ENCODE measurements at places on chromosomes 11 and 22.

DNA sequence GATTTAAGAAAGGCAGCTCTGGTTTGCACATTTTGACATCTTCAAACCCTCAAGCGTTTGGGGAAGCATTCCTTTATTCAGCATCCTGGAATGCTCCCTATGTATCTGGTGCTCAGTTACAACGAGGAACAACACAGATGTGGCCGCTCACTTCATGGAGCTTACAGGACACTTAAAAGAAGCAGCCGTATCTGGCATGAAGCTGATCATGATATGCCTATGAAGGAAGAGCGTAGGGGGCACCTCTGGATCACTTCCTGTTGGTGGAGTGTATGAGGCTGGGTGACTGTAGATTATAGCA lies 72.3 kb upstream of the TP53I11 start:
- DNase-seq = no peak

DNA sequence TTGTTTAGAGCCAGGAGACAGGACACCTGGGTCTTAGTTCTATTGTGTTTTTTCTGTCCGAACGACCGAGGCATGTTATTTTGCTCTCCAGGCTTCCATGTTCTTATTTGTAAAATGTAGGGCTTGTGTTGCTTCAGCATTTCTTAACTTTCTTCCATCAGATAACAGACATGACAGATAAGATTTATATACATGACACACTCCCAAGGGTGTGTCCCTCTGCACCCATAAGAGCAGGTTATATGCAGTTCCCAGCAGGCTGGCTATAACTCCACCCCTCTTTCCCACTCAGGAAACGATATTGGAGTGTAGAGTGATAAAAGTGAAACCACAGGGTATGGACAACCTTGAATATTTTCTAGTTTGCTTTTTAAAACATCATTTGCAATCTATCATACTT lies 65.8 kb downstream of the APIP start:
- no peak for DNase-seq

- DNase-seq = peak; percentile 24
These were observed 6.7 kb upstream of the MCAM start for GRCh38 chr11:119323532-119324033.

DNA sequence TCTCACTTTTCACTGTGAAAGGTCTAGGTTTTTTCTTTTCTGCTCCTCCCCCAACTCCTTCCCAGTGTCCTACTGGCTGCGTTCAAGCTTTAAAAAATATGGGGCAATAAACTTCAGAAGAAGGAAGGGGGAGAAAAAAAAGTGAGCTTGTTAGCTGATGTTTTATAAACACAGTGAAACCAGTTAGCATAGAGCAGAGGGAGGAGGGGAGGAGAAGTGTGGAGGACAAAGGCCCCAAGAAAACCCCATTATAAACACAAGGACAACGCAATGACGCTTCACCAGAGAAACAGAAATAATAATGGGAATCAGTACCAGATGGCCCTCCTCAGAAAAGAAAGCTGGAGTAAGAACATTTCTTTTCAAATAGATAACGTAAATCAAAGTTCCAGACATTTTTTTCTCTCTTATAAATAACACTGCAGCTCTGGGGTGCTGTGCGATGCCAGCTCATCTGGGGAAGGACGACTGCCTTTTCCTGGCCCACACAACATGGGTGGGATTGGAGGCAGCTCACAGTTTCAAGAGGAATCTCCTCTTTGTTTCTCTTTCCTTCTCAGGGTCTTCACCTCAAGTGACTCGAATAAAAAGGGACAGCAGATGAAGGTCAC lies 235.4 kb upstream of the NARS2 start:
- no peak for DNase-seq

GRCh38 chr11:45771566-45772448 lies 33.1 kb upstream of the SLC35C1 start:
- DNase-seq = peak; percentile 38

DNA sequence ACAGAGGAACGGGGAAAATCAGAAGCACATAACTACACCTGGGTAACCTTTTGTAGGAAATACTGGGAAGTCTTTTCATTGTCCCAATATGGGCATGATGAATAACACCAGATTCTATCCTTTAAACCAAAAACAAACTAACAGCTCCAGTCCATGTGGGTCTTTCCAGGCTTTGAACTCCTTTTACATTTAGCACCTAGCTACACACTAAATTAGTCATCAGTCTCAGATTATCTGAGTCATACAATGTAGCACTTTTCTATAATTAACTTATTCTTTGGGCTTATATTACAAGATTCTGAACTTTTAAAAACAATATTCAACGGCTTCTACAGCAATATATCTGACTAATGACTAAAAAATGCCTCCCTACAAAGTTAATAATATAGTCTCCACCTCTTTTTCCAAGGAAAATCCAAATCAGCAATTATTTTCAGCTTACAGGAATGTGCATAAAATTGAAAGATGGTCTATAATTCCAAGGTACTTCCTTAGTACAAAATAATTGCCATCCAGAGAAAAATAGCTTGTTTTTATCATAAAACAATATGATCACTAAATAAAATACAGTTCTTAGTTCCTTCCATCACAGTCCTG lies 26.3 kb downstream of the STK33 start:
- no peak for DNase-seq

GRCh38 chr11:126268361-126268707 lies 361 bp downstream of the SRPRA start:
- no peak for DNase-seq

DNA sequence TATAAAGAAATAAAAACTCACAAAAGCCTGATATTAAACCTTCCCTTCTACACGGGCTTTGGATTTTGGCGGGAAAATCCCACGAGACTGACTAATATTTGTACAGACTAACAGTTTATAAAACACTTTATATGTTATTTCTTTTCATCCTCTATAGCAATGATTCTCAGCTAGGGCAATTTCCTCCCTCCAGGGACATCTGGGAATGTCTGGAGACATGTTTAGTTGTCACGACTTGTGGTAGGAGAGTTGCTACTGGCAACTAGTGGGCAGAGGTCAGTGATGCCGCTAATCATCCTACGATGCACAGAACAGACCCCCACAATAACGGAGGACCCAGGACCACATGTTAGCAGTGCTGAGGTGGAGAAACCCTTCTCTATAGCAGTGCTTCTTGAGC lies 304.8 kb upstream of the PITPNB start:
- no peak for DNase-seq

GRCh38 chr22:49921508-49922278 lies 3.3 kb downstream of the CRELD2 start:
- no peak for DNase-seq

GRCh38 chr11:45237711-45238315 lies 48.3 kb downstream of the SYT13 start:
- no peak for DNase-seq

DNA sequence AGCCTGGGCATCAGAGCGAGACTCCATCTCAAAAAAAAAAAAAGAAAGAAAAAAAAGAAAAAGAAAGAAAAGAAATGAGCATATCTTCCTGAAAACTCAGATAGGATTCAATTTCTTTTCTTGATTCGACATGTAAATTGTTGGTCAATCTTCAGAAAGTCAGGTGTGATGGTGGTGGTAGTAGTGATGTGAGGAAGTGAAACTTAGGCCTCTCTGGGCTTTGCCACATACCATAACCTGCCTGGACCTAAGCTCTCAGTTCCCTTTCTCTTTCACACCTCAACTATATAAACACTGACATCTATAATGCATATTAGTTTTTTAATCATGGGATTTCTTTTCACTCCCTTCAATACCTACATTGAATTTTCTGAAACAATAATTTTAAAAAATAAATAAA lies 98.0 kb upstream of the TBCEL start:
- DNase-seq = no peak

DNA sequence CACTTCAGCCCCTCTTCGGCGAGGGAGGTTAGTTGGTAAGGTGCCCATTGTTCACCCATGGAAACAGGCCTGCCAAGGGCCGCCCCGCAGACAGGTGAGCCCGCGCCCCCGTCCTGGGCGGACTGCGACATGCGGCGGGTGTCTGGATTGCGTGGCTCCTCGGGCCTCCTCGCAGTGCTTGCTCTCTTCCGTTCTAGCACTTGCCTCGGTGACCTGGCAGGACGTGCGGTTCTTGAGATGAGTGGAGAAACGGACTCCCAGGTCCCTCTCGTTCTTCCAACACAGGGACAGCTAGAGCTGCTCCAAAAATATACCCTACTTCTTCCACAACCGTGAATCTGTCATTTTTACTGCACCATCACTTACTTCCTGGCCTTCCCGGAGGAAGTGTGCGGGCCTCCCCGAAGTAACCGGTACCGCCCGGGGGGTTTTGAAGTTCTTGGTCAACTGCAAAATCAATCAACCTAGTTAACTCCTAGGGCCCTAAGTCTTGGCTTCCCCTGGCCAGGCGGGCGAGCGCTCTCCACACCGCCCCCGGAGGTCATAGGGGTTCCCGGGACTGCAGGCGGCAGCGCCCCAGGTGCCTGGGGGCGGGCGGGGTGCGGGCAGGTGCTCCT lies 745 bp upstream of the ZBTB44 start:
- DNase-seq = no peak

- no peak for DNase-seq
These were observed 4.4 kb upstream of the CATSPERZ start for GRCh38 chr11:64295760-64296159.

DNA sequence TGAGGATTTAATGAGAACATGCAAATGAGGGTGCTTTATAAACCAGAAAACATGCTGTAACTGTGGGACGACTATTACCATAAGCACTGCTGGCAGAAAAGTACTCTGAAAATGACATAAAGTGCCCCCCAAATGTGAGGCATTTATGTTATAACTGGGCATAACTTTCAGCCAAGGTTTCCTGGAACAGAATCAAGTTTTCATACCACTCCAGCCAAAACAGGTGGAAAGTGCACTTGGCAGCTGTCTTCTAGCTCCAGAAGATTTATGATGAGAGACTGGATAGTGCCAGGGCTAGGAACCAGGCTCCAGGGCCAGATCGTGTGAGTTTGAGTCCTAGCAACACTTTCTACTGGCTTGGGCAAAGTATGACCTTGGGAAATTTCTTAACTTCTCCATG lies 339.2 kb downstream of the TENM4 start:
- no peak for DNase-seq

DNA sequence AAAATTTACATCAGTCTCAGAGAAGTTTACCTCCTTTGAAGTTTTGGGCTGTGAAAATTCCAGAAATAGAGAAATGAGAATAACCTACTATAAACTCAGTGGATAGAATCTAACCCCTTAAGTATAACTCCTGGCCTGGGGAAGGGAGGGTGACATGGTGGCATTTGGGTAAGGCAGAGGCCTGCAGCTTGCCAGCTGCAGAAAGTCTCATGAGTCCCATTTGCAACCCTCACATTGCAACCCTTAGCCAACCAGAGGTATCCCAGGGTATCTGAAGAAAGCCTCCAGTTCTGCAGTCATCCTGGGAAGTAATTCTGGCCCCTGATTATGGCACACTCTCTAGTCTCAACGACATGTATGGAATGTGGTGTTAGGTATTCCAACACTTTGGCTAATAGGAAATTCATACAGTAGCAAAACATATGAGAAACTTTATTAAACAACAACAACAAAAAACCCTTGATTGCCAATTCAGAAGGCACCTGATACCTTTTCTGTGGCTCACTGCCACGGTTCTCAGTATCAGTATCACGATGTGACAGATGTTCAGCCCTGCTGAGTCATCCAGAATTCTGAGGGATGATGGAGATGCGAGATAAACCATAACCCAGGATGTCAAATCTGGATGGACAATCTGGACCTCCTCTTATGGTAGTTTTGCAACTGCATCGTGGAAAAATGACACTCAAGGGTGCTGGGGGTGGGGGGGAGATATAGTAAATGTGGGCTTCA lies 743.4 kb downstream of the NELL1 start:
- DNase-seq = no peak

GRCh38 chr11:61718046-61718531 lies 34.3 kb upstream of the MYRF start:
- DNase-seq = no peak

GRCh38 chr11:62012451-62012831 lies 45.0 kb upstream of the FTH1 start:
- no peak for DNase-seq

DNA sequence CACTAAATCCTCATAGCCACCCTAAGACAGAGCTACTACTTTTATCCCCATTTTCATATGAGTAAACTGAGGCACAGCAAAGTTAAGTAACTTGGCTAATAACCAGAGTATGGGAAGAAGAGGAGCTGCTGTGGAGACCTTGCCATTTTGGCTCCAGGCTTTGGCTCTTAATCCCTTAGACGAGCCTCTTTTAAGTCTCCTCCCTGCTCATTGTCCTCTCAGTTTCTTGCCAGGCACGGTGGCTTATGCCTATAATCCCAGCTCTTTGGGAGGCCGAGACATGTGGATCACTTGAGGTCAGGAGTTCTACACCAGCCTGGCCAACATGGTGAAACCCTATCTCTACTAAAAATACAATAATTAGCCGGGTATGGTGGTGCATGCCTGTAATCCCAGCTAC lies 78.6 kb downstream of the PRR5L start:
- DNase-seq = no peak

DNA sequence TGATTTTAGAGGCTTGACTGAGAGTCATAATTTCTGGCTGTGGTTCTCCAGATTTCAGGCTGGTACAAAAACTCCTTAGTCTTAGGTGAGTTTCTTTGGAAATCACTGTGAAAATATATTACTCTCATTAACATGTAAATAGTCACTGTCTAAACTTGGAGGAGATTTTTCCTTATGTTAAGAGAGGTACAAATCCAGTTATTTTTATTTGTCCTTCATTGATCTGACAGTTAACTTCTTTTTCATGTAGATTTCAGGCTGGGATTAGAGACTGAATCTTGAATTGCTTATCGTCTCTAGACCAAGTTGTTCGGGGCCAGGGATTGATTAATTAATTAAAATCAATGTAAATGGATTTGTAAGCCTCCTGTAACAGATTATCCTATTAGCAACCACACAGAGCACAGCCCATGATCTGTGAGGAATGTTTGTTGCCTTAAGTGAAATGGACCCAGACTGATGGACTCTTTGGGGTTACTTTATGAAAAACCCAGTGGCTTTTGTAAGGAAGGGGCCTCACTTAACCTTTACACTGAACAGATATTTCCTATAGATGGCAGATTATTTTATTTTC lies 21.1 kb downstream of the TEAD1 start:
- no peak for DNase-seq

DNA sequence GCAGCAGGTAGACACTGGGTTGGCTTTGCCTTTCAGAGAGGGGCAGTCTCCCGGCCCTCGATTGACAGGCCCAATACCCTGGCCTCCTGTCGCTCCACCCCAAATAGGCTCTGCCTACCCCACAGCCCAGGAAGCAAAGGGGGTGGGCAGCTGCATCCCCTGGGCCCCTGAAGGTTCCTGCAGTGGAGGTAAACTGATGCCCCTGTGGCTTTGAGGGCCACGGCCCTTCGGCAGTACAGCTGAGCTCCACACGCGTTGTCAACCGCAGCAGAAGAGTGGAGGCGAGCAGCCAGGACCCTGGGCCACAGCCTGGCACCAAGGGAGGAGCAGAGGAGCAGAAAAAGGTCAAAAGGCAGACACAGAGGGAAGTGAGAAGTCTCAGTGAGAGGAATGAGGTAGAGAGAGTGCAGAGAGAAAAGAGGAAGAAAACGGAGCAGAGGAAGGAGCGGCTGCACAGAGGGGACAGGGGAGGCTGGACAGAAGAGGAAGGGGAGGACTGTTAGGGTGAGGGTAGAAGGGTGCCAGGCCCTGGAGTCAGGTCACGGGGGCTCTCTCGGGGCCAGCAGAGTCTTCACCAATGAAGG lies 64.0 kb downstream of the SLC22A12 start:
- no peak for DNase-seq

Measured in NCI-H2081 treated with DMSO at 0.1 percent for 48 hours (cell line).